ENCODE measurements at places on chromosomes 3 and 15.
A peak's percentile ranks its signal among the peaks of the same experiment; 100 is the strongest.

DNA sequence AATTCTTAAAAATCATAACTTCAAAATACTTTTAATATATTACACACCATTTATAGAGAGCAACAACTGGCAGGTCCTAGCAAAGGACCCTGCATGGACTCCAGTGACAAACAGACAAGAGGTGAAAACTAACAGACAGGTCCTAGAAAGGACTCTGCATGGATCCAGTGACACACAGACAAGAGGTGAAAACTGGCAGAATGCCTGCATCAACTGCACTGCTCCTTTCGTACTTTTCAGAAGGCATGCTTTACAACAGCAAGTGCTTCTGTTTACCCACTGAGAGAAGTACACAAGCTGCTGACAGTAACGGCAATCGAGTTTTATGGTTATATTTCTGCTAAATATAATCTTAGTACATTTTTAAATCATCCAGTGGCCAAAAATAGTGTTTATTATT, 24.3 kb upstream of the GP5 start:
- no peak for DNase-seq

DNA sequence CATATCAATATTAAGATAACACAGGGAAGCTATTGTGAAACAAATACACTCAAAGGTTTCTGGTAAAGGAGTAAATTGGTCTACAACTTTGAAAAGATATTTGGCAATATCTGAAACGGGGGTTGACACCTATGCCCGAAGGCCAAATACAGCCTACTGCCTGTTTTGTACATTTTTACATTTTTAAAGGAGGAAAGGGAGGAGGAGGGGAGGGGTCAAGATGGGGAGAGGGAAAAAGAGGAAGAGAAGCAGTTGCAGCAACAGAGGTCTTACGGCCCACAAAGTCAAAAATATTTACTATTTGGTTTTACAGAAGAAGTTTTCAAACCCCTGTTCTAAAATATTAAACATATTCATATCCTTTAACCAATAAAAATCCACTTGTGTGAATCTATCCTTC, 94.2 kb downstream of the FMN1 start:
- peak; percentile 20 for DNase-seq

DNA sequence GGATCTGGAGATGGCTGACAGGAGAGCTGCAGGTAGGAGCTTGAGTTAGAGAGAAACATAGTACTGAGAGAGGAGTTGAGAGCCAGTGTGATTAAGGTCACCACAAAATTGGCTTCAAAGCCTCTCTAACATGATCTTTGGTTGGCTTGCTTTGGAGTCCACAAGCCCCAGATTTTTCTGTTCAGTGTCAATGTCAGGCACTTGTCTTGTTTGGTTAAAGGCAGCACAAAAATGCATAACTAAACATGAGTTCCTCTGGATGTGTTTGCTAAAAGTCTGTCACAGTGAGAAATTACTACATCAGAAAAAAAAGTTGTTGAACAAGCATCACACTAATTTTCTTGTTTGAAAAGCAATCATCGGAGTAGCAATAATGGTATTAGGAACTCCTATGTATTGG, 440.5 kb downstream of the NTRK3 start:
- DNase-seq, result no peak

DNA sequence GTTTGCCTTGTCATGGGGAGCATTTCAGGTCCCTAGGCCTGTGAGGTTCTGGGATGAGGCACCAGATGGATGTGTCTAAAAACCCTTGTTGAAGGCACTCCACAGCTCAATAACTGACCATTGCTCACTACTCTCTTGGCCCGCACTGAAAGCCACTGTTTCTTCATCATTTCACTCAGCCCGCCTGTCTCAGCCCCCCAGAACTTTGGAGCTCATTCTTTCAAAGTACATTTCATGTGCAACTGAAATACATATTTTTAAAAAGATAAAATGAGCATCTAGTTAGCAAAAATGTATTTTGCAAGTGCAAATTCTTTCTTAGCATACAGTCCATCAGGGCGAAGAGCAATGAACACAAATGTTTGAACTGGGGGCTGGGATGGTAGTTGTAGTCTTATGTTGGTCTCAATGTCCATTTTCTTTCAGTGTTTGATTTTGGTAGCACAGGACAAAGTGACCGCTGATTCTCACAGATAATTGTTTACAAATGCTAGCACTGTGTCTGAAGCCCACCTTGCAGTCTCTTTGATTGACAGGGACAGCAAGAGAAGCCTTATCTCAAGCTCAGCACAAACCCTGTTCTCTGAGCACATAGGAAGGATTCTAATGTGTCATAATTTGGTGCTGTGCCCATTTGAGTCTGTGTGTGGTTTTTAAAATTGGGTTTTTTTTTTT, 19.6 kb downstream of the HEMK1 start:
- DNase-seq, result no peak

GRCh38 chr3:106809623-106810299, 567.5 kb upstream of the CCDC54 start:
- DNase-seq, result no peak

- DNase-seq, result no peak
These were observed 6.3 kb downstream of the FBXL22 start for GRCh38 chr15:63603516-63603915.

GRCh38 chr15:98596885-98597392, 51.4 kb upstream of the IGF1R start:
- no peak for DNase-seq

GRCh38 chr3:50572158-50572557, 2.8 kb downstream of the HEMK1 start:
- peak; percentile 91 for DNase-seq

GRCh38 chr15:69579950-69580618, 127.5 kb downstream of the RPLP1 start:
- no peak for DNase-seq

DNA sequence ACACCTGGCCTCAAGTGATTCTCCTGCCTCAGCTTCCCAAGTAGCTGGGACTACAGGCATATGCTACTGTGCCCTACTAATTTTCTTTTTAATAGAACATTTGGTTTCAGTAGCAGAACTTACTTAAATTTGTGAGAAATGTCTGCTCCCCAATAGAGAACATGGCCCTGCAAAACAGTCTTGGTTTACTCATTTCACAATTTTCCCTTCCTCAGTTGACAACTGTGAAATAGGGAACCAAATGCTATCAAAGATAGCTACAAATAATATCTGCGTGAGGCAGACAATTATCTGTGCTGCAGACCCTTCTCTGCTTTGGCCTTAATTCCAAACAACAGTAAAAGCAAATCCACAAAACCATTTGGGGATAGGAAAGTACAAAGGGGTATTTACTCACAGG, 22.6 kb downstream of the METTL6 start:
- no peak for DNase-seq

DNA sequence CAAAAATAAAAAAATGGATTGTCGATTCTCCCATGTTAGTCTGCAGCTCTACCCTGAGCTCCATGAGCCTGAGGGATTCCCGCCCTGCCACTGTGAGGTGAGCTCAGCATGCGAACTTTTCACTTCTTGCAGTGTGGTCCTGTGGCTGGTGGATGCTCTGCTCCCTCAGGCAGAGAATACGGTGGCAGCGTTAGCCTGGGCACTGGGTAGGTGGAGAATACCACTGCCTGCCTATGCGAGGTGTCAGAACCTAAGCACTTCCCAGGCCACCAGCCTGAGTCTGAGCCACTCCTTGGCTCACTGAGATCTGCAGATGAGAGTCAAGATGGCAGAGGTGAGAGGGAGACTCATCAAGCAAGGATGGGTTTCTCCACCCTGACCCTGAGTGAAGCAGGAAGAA, 70.1 kb downstream of the ITGB5 start:
- DNase-seq, result no peak

GRCh38 chr3:181797431-181797830, 85.7 kb downstream of the SOX2 start:
- DNase-seq, result no peak

- DNase-seq, result no peak
These were observed 303.0 kb downstream of the RBMS3 start for GRCh38 chr3:29583861-29584260.

GRCh38 chr15:63046917-63047760, 4.6 kb downstream of the TPM1 start:
- no peak for DNase-seq

DNA sequence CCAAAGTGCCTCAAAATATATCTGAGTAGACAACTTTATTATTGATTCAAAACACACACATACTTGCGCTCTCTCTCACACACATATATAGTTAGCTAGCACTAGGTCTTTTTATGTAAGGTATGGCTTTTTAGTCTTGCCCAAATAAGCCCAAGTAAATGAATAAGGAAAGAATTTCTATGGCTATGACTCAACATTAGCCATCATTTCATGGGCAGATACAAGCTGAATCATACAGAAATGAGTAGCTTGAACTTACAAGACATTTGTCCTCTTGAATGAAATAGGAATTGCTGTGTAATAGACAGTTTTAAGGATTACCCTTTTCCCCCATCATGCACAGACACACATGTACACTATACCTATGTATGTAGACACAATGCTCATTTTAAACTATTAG, 4.9 kb downstream of the CADPS start:
- no peak for DNase-seq

DNA sequence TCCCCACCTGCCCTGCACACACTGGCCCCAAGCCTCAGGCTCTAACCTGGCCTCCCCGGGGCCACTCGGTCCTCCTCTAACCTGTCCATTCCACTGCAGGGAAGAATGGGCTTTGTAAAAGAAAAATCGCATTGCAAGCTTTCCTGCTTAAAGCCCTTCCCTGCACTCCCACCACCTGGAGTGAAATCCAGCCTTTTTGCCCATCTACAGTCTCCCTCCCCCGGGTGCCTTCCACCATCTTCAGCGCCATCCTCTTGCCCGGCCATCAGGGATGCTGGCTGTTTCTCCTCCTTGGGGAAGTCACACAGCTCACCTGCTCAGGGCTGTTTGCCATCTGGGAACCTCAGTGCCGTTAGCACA, 266.9 kb downstream of the OCA2 start:
- no peak for DNase-seq

GRCh38 chr3:32719931-32720330, 34.9 kb downstream of the CNOT10 start:
- DNase-seq, result no peak

- peak; percentile 43 for DNase-seq
These were observed 30.3 kb downstream of the ABHD2 start for GRCh38 chr15:89118481-89118989.

DNA sequence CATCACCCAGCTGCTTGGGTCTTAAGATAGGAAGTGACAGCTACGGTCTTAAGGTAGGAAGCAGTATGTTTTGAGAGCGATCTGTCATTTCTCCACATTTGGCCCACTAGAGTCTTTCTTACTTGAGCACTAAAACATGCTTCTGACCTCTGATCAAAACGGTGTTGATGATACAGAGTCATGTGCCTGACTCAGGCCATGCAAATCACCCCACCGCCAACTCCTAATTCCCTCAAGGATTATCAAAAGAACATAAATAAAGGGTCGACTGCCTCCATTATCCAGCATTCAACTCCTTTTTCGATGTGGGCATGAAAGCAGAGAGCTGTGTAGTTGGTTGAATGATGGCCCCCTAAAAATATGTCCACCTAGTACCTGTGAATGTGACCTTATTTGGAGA, 201.7 kb upstream of the PROK2 start:
- no peak for DNase-seq

- no peak for DNase-seq
These were observed 446.4 kb downstream of the GBE1 start for GRCh38 chr3:81315030-81315429.

- no peak for DNase-seq
These were observed 49.2 kb downstream of the SLC7A14 start for GRCh38 chr3:170536712-170537111.

- DNase-seq, result no peak
These were observed 63.4 kb upstream of the GATA2 start for GRCh38 chr3:128556384-128556783.

DNA sequence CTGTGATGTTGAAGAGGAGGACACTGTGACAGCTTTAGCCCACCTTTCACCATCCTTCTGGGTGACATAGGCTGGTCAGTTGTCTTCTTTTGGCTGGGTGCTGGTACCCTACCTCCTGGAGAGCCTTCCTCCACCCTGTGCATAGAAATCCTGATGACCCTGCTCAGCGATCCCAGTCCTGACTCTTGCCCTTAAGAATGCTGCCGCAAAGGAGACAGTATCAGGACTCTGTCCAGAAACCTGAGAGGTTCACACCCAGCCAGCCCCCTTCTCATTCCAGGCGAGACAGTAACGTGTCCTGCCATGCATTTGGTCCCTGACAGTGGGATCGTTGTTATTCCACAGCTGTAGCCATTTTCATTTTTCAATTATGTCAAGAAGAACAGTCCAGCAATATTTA, 312.8 kb upstream of the CHRM5 start:
- DNase-seq, result no peak

DNA sequence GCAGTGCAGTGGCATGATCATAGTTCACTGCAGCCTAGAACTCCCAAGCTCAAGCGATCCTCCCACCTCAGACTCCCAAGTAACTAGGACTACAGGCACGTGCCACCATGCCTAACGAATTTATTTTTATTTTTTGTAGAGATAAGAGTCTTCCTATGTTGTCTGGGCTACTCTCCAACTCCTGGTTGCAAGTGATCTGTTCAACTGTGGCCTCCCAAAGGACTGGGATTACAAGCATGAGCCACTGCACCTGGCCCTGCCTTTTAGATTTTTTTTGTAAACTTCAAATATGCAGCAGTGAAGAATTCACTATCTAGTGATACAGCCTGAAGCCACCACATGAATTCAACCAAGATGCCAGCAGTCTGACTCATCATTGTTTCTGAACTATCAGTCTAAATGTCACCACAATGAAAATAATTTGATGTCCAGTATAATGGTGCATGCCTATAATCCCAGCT, 32.7 kb downstream of the UBXN7 start:
- no peak for DNase-seq

- no peak for DNase-seq
These were observed 70.7 kb upstream of the ACAD9 start for GRCh38 chr3:128808672-128809071.

GRCh38 chr3:99938270-99938911, 120.7 kb downstream of the CMSS1 start:
- no peak for DNase-seq

- DNase-seq, result peak; percentile 9
These were observed 99.2 kb downstream of the CEMIP start for GRCh38 chr15:80878242-80878866.

DNA sequence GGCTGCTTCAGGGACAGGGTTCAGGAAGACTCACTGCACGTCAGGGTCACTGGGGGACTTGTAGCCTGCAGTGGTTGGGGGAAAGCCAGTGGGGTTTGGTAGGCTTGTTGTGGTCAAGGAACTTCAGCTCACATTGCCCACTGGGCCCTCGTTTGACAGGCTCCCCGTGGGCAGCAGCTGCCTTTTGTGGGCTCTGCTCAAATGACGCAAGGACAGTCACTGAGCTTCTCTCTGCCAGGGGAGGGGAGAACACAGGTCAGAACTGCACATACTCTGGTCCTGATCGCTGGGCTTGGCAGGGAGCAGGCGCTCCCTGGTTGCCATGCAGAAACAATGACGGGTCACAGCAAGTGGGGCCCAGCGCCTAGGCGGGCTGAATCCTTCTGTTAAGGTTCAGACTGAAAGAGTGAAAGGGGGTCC, 45.5 kb downstream of the FAM174B start:
- DNase-seq, result no peak

- no peak for DNase-seq
These were observed at the start of gene TPM1 for GRCh38 chr15:63041974-63042876. TSS of gene TPM1 (plus strand) at chr15:63042747. CDS start at chr15:63042830, 83 bp downstream.
